ENCODE measurements at places on chromosomes 3 and 15.

- DNase-seq = no peak
Measured at GRCh38 chr3:132721479-132722164, 587 bp downstream of the NPHP3 start.

DNA sequence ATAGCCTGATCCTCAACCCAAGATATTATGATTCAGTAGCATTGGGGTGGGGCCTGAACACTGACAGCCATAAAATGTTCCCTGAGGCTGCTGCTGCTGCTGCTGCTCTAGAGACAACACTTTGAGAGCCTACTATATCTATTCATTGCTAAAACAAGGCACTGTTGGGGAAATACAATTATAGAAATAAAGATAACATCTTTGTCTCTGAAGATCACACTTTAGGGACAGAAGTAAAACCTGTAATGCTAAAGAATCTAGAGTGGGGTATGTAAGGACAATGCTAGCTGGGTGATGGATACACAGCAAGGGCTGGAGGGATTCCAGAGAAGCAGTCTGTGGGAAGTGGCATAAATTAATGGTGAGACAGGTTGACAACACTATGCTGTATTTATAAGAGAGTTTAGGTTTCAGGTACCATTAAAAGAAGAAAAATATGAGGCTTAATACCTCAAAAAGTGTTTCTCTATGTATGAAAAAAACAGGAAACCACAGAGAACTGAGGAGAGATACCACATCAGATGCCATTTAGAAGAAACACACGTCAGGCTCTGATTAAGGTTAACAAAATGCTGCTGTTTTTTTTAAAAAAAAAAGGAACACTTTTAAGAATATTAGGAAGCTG, 115.9 kb downstream of the CBLB start:
- no peak for DNase-seq

- DNase-seq = no peak
Measured at GRCh38 chr3:127812151-127812550, 10.2 kb downstream of the MGLL start.

- no peak for DNase-seq
Measured at GRCh38 chr15:99983886-99984286, 250.6 kb upstream of the LYSMD4 start.

GRCh38 chr3:80734483-80734882, 966.7 kb upstream of the ROBO1 start:
- DNase-seq = no peak

GRCh38 chr3:71070497-71071463, 512.7 kb downstream of the FOXP1 start:
- DNase-seq = no peak

DNA sequence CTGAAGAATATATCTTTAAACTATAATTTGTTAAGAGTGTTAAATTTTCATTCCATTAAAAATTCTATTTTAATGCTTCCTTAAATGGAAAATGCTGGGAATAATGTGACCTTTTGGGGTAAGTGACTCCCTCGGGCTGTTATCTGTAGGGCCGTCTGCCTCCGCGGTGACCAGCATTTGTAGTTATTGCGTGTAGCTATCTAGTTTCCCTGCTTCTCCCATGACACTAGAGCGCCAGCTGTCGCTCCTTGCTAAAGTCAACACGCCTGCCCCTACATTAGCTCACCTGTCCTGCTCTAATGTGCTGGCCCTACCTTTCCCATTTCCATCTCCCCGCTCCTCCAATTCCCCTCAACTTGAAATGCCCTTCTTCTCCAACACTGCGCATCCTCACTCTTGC, 12.4 kb upstream of the CHRM5 start:
- DNase-seq = no peak

GRCh38 chr3:67048067-67048714, 50.1 kb downstream of the KBTBD8 start:
- DNase-seq = no peak

DNA sequence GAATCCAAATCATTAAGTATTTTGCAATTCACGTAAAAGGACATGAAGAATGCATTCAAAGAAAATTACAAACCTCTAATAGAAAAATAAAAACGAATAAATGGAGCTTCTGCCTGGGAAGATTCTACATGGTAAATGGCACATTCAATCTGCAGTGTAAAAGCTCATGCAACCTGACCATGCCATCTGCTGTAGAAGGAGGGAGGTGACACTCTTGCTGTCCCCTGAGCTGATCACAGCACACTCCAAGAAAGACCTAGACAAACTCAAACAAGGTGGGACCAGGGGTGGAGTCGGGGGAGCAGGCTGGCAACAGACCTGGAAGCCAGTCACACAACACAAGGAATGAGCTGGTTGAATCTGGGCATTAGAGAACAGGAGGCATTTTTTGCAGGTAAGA, 101.8 kb downstream of the BDH1 start:
- DNase-seq = no peak

GRCh38 chr15:73918784-73919183, 7.5 kb upstream of the LOXL1 start:
- DNase-seq = no peak

All from activated CD8-positive, alpha-beta memory T cell treated with anti-CD3 and anti-CD28 coated beads for 4 hours (primary cell).